ENCODE measurements at places on chromosomes 4 and X.

DNA sequence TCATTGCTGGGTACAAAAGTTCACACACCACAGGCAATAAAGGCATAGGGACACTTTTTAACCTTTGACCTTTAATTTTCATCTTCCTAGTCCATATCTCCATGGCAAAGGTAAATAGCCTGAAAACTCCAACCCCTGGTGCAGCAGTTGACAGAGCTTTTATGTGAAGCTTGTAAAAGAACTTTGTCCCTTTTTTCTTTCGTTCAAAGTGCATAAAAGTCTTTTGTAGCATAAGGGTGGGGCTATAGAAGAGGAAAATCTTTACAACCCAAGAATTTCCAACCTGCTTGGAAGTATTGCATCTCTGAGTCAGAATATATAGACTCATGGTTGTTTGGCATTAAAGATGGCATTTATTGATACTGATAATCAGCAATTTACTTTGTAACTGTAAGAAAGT, 20.4 kb downstream of the POF1B start:
- DNase-seq = no peak

DNA sequence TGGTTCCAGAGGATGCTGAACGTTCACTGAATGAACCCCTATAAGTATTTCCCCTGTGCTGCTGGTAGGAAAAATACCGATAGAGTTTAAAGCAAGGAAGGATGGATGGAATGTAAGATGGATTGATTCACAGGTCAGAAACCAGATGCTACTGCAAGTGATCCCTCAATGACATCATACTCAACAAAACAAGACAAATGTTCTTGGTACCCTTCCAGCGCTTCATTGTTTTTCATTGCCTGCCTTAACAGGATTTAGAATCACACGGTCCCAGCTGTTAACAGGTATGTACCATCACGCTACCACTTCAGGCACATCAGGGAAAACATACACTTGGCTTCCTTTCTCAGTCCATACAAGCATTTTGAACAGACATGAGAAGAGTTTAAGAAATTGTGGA, 118.1 kb upstream of the TLR3 start:
- no peak for DNase-seq

GRCh38 chr4:105119356-105119755, 27.3 kb upstream of the TET2 start:
- DNase-seq = no peak

GRCh38 chrX:124249345-124249744, 83.1 kb upstream of the TEX13D start:
- no peak for DNase-seq

DNA sequence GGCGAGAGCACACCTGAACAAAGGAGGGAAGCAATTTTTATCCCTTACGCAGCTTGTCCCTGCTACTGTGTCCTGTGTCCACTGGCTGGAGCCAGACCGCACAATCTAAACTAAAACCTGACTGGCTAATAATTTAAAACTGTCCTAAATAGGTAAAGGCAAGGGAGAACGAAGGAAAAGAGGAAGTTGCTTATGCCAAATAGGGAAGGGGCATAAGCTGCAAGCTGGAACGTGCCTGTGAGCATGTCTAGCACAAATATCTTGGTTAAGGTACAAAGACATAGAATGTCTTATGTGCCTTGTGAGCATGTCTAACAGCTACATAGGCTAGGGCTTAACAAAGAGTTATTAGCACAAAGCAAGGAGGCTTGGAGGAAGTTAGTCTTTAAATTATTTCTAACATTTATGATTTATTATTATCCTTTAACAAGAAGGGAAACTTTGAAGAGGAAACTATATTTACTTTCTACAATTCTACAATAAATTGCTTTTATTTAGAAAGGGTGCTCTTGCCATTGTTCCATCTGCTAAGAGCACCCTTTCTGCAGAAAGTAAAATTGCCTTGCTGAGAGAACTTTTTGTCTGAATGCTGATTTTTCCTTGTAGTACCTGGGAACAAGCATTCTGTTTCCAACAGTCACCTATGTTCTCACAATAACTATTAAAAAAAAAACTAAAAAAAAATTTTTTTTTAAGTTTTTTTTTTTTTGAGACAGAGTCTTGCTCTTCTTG, 80.6 kb upstream of the CBR4 start:
- no peak for DNase-seq

DNA sequence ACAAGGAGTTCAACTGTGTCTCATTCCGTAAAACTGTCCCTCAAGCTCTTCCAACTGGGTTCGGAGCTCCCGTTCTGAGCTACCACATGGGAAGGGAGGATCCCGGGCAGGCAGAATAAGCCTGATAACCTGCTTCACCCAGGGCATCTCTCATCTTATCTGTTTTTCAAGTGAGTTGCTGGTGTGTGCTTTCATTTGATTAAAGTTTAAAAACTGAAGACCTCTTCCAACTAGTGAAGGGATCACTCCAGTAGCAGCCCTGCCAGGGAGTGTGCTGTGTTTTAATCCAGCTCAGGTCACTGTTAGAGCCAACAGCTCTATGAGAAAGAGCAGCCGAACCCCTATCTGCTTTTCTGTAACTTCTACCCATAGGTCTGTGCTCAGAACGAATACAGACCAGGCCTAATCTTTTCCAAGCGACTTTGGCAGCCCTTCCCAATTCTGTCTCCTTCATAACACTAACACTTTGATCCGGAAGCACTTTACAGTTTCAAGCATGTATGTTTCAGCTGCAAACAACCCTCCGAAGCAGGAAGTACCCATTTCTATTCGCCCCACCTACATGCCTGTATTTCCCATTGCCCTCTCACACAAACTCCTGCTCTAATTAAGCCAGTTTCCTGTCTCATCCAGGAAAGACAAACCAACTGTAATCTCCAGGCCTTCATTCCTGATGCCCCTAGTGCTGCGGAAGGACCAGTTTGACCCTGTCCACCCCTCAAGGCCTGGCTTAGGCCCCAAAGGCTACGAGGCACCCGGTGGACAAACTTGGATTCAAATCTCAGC, 60.9 kb downstream of the IRF2 start:
- no peak for DNase-seq

GRCh38 chr4:140153419-140153717, 616 bp downstream of the MAML3 start:
- no peak for DNase-seq

- no peak for DNase-seq
These were observed 28.3 kb downstream of the CHRNA9 start for GRCh38 chr4:40363382-40363920.

DNA sequence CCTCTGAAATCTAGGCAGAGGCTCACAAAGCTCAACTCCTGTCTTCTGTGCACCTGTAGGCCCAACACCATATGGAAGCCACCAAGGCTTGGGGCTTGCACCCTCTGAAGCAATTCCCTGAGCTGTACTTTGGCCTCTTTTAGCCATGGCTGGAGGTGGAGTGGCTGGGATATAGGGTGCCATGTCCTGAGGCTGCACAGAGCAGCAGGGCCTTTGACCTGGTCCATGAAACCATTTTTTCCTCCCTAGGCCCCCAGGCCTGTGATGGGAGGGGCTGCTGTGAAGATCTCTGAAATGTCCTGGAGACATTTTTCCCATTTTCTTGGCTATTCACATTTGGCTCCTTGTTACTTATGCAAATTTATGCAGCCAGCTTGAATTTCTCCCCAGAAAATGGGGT, 20.9 kb upstream of the COL25A1 start:
- DNase-seq = no peak

DNA sequence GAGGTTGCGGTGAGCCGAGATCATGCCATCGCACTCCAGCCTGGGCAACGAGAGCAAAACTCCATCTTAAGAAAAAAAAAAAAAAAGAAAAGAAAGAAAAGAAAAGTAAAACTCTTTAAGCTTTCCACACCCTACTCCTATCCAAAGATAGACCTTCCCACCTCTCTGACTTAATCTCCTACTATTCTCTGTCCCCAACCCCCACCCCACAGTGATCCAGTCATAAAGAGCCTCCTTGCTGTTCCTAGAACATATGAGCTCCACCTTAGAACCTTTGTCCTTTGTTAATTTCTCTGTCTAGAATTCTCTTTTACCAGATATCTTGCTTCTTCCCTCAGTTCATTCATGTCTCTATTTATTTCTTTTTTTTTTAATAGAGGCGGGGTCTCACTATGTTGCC, 30.1 kb upstream of the MSN start:
- DNase-seq = no peak

DNA sequence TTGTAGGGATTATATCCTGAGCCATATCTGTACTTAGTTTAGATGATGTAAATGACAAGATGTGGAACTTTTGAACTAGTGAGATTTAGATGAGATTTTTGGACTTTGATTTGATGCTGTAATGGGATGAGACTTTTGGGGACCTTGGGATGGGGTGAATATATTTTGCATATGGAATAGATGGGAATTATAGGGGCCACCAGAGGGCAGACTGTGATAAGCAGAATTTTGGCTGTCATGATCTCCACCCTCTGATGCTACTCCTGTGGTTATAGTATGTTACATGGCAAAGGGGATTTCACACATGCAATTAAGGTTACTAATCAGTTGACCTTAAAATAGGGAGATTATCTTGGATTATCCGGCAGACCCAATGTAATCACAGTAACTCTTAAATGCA, 214.0 kb upstream of the NHS start:
- no peak for DNase-seq

- no peak for DNase-seq
These were observed 17.3 kb upstream of the TBC1D14 start for GRCh38 chr4:6892190-6892908.

DNA sequence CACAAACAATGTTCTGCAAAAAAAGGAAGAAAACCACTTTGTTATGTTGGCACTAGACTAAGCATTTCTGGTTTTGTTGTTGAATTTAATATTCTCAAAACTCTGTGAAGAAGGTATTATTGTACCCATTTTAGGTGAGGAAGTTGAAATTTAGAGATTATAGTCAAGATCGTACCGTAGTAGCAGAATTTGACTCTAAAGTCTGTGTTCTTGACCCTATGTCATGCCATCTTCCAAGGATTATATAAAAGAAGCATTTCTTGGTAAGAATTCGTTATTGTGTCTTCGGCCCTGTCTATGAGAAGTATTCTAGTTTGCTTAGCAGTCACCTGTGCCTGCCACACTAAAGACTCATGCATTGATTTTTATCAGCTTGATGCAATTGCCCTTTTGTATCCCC, 104.4 kb upstream of the MAP9 start:
- DNase-seq = no peak

DNA sequence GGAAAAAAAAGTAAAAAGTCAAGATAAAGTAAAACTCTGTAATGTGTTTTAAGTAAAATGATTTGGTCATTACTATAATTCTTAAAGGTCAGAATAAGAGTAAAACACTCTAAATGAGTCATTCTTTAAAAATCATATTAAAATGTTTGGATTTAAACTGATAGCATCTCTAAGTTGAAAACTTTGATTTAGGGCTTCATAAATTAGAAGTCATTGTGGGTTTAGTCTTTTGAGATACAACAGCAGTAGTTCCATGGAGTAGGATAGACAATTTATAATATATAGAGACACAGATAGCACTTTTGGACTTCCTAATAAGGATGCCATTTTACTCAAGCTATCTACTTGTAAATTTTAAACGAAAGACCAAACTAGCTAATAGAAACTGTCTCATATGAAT, 77.1 kb upstream of the PABPC4L start:
- no peak for DNase-seq

DNA sequence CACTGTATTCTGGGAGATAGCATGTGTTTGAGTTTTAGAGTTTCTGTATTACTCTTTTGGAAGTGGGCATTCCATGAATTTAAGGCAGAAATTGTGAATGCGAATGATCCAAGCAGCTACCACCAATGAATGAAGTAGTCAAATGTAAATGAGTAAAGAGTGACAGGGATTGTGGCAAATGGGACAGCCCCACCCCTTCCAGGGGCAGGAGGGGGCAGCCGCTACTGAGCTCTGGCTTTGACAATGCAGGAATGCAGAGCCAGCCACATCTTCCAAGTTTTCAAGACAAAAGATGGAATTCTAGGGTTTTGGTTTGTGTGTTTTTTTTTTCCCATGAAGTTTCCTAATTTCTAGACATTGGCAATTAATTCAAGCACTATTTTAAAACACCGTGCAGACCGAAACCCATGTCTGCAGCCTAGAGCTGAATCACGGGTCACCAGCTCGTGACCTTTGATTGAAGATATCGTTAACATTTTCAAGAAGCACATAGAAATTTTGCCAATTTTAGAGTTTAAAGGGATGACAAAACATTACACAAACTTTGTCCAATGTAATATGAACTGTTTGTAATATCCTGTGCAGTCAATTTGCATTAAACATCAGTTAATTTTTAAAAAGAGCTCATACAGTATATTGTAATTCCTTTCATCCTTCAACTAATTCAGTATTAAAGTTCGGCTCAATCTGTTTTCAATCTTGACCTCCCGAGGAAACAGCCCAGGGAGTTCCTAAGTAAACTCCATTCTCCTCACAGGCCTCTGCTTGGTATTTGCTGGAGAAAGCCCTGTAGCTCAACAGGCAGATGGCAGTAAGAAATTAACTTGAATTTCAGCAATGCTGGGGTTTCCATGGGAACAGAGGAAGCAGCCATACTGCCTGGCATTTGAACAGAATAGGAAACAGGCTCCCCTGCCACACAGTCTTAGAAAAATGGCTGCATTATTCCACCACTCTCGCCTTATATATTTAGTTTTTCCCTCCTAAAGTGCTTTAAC, 83.4 kb downstream of the UCHL1 start:
- DNase-seq = no peak

GRCh38 chrX:23765449-23765848, 17.5 kb upstream of the SAT1 start:
- DNase-seq = no peak

- no peak for DNase-seq
These were observed 30.1 kb upstream of the ANAPC4 start for GRCh38 chr4:25346913-25347312.

GRCh38 chrX:152149648-152150047, 11.3 kb upstream of the MAGEA10 start:
- DNase-seq = no peak

DNA sequence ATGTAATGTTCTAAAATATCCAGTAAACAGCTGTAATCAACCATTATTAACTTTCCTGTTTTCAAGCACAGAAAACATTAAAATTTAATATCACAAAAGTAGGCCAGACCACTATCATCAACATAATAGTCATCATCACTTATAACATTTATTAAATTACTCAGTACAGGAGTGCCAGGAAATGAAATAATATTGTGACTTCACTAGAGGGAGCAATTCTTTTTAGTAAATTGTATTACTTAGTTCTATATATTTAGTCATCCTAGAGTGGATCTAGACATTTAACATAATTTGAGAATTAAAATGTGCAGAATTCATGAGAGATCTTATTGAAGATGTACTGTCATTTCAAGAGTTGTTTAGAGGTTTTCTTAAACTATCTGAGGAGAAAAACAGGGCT, 33.6 kb downstream of the PITX2 start:
- DNase-seq = no peak

DNA sequence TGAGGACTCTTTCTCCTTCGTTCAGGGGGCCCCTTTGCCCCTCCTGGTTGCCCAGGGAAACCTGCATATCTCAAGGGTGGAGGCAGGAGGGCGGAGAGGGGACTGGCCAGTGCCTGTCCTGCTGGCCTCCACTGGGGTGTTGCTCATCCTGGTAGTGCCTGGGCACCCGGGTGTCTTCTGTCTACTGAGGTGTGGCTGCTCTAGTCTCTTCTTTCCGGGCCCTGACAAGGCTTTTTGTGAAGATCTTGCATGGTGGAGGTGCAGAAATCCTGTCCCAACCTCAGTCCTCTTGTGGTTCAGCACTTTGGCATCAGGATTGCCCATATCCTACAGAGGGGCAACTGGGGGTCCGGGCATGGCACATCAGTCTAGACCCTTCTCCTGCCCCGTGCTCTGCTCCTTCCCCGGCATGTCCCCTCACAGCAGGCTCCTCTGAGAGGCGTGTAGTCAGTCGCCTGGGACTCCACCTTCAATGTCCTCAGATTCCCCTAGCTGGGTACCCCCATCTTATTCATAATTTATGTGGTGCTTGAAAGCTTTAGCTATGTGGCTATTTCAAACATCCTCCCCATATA, 1.9 kb downstream of the CCDC110 start:
- no peak for DNase-seq

- DNase-seq = no peak
These were observed 7.7 kb downstream of the ATP5ME start for GRCh38 chr4:666436-666810.

Measured in stimulated activated naive CD4-positive, alpha-beta T cell (primary cell).